ENCODE measurements at places on chromosomes 5 and 9.
A peak's percentile ranks its signal among the peaks of the same experiment; 100 is the strongest.

- no peak for DNase-seq
Measured at GRCh38 chr5:53386341-53386740, 94.1 kb upstream of the FST start.

- DNase-seq, result no peak
Measured at GRCh38 chr5:18736051-18736398, 1101.8 kb downstream of the TAF11L14 start.

DNA sequence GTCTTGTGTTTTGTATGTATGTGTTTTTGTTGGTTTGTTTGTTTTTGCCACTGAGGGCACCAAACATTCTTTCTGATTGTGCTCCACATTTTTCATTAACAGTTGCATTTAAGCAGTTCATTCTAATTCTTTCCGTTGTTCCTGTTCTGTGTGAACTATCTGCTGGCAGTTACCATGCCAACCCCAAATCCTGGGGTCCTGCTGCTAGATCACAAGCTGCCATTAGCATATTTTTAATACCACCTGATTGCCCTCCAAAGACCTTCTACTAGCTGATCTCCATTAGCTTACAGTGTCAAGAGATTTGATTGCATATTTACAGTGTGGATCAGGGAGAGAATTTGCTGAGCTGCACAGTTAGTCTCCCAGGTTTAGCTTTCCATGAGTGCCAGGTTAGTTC, 40.6 kb upstream of the STARD4 start:
- DNase-seq, result no peak

DNA sequence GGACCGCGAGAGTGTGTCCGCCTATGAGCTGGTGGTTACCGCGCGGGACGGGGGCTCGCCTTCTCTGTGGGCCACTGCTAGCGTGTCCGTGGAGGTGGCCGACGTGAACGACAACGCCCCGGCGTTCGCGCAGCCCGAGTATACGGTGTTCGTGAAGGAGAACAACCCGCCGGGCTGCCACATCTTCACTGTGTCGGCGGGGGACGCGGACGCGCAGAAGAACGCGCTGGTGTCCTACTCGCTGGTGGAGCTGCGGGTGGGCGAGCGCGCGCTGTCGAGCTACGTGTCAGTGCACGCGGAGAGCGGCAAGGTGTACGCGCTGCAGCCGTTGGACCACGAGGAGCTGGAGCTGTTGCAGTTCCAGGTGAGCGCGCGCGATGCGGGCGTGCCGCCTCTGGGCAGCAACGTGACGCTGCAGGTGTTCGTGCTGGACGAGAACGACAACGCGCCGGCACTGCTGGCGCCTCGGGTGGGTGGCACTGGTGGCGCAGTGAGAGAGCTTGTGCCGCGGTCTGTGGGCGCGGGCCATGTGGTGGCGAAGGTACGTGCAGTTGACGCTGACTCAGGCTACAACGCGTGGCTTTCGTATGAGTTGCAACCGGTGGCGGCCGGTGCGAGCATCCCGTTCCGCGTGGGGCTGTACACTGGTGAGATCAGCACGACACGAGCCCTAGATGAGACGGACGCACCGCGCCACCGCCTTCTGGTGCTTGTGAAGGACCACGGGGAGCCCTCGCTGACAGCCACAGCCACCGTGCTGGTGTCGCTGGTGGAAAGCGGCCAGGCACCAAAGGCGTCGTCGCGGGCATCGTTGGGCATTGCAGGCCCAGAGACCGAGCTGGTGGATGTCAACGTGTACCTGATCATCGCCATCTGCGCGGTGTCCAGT, 1.8 kb downstream of the PCDHA7 start:
- no peak for DNase-seq

DNA sequence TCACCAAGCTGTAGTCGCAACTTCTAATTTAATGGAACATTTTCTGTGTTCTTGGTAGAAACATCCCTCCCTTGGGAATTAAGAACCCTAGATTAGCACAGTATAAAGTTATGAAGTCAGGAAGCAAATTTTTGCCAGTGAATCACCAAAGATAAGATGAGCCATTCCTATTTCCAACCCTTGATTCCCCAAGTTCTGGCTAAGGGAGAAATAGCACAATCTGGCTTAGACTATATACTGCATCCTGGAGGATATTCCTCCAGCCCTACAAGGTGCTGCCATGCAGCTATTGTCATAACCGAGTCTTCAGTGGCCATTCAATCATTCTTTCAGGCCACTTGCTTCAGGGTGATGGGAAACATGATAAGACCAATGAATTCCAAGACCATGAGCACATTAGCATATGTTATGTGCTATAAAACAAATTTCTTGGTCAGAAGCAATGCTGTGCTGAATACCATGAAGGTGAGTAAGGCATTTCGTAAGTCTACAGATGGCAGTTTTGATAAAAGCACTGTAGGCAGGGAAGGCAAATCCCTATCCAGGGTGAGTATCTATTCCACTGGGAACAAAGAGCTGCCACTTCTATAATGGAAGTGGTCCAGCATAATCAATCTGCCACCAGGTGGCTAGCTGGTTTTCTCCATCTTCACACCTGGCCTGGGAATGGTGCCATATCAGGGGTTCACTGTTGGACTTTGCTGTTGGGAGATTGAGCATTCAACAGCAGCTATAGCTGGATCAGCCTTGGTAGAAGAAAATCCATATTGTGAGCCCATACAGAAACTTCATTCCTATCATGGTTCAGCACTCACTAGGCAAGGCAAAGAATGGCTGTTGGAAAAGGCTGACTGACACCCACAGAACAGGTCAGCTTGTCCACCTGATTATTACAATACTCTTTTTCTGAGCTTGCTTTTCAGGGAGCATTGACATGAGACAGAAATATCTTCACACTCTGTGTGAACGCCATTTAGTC, 19.6 kb upstream of the ARL15 start:
- no peak for DNase-seq

DNA sequence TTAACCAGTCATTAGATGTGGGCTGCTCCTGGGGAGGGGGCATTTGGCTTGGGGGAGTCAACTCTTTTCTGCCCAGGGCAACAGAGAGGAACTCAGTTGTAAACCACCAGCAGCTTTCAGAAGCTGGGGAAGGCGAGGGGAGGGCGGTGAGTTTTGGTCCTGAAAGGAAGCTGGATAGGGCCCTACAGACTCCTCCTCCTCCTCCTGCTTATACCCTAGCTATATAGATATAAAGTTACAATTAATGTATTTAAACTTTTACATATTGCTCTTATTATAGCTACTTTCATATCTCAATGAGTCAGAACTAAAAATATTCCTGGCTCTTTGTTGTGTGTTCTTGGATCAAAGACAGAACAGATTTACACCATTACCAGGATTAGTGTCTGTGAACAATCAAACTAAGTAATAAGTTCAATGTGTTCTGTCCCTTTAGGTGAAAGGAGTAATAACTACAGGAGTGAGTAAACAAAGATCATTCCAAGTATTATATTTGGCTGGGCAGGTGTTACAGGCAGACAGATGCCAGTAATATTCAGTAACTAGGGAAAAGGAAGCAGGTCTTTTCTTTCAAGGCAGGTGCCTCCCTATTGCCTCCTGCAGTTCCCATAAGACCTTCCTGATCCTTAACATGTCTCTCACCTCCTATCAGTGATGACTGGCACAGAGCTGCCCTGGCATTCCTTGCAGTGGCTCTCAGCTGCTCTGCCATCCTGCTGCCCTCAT, 20.5 kb upstream of the VPS13A start:
- DNase-seq, result no peak

DNA sequence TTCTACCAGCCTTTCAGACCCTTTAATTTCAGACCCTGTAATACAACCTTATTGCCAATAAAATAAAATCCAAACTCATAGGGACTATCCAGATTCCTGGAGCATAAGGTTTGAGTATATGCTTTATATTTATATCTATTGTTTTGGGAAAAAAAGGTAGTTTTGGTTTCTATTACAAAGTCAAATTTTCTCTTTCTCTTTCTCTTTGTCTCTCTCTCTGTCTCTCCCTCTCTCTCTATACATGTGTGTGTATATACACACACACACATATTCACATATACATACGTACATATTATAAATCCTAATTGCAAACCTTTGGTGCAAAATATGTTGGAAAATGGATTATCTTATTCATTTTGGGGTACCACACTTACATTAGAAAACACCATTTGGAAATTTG, 39.0 kb downstream of the TMEM232 start:
- DNase-seq, result no peak

- no peak for DNase-seq
Measured at GRCh38 chr9:127545196-127546124, 66.6 kb upstream of the STXBP1 start.

DNA sequence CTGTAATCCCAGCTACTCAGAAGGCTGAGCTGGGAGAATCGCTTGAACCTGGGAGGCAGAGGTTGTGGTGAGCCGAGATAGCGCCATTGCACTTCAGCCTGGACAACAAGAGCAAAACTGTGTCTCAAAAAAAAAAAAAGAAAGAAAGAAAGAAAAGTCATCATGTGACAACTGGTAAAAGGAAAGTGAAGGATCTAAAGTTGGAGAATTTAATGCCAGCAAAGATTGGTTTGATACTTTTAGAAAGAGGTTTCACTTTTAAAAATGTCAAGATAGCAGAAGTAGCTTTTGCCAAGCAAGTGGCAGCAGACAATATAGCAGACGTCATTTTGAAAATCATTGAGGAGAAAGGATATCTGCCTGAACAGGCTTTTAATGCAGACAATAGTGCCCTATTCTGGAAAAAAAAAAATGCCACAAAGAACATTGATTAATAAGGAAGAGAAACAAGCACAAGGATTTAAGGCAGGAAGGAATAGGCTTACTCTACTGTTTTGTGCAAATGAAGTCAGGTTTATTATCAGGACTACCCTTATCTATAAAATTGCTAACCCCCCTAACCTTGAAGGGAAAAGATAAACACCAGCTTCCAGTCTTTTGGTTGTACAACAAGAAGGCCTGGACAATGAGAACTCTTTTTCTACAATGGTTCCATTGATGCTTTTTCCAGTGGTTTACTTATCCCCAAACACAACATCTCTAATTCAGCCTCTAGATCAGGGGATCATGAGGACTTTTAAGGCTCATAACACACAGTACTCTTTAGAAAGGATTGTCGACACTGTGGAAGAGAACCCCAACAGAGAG, 12.0 kb downstream of the PKD2L2 start:
- no peak for DNase-seq

- no peak for DNase-seq
Measured at GRCh38 chr9:83526901-83527300, 11.3 kb downstream of the FRMD3 start.

DNA sequence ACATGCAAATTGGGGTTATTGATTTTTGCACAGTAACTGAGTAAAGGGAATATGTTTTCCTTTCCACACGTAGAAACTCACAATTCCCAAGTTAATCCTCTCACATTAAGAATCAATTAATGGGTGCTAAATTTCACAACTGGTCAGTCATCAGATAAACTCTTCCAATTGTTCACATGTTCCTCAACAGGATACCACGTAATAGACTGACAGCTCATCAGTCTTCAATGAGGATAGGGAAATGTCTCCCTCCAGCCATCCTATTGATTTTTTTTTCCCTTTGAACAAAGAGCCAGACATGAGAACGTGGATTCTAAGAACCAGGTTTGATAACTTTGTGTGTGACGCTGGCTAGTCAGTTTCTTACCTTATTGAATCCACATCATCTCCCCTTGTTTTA, 768 bp upstream of the CER1 start:
- DNase-seq, result no peak

DNA sequence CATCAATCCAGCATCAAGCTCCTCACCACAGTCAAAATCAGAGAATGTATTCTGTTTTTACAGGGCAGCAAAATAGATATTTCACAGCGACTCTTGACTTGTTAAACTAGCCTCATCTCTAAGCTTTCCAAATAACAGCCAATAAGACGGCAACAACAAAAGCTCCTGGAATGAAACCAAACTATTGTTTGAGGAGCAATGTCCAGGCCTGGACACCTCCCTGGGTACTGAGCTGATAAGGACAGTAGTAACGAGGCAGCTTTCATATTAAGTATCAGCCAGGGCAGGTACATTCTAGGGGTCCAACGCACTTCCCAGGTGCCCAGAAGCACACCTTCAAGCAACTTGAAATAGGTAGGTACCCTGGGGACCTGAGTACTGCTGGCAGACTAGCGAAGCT, 260.3 kb downstream of the ENC1 start:
- DNase-seq, result no peak

- DNase-seq, result no peak
Measured at GRCh38 chr9:114446672-114447450, 58.4 kb downstream of the WHRN start.

GRCh38 chr9:121568343-121569265, 69.0 kb upstream of the GGTA1 start:
- DNase-seq, result no peak

DNA sequence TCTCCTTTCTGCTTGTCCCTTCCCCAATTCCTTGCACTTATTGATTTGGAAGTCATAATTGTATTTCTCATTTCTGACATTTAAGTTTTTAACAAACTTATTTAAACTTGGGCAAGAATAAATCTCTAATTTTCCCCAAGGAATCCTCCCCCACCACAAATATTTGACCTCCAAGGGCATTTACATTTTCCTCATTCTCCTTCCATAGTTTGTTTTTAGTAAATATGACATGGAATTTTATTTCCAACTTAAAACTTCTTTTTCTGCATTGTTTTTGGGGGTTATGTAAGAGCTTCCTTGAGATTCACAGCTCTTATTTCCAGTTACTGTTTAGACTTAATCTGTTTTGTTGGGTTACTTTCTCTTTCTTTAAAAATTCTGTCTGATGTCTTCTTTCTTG, 64.9 kb downstream of the ZNF618 start:
- no peak for DNase-seq

GRCh38 chr9:133855802-133856521, 117.8 kb upstream of the SARDH start:
- DNase-seq, result no peak

- DNase-seq, result no peak
Measured at GRCh38 chr5:56262279-56262678, 29.1 kb upstream of the ANKRD55 start.

DNA sequence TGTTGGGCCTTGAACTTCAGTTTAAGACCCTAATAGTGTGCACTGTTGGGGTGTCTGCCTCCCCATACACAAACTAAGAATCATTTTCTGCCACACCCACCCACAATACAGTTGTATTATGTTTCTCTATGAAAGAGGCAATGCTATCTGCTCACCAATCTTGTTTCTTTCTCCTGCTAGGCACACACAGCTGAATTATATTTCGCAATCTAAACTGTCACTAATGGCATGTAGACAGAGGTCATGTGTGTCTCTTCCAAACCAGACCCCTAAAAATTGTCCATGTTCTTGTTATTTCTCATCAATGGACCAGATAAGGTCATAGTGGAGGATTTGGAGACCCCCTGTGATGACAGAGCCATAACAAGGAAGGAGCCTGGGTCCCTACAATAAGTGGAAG, 57.3 kb downstream of the RIGI start:
- DNase-seq, result peak; percentile 25

- DNase-seq, result no peak
Measured at GRCh38 chr9:127595611-127596010, 16.5 kb upstream of the STXBP1 start.

DNA sequence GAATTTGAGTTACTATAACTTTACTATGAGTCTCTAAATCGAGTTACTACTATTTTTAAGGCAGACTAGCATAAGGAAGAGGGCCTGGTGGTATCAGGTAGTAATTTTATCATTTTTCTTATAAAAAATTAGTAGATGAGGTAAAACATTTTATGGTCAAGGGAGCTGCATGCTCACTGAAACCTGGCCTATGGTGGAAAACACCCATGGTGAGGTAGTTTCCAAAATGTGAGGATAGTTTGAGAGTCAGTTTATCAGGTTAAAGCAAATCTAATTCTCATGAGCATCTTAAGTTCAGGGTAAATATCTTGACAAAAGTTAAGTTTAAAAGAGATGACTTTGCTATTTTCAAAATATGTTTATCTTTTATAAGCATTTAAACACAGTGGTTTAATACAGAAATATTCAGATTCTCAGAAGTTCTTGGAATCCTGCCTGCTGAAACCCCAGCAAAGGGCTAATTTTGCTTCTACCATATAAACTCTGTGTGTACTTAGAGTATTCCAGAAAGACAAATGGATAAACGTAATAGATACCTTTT, 10.0 kb downstream of the DDX4 start:
- DNase-seq, result no peak

Data from AML-193 (cell line).